ENCODE measurements at places on chromosomes 11 and 22.

DNA sequence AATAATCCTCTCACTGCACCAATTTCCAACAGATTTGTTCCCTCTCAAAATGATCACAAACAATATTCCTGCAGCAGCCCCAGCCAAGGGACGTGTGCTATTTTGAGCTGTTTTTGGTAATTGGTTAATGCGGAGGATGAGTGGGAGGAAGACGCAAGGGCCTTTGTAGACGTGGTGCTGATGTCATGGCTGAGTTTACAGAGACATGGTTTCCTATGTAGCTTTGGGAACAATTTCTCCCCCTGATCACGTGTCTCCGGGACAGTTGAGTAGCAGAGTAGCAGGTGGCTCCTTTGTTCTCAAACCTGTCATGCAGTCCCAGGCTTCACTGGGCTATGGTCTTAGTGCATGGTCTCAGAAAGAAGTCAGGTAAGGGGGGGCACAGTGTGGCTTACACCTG, 183.2 kb upstream of the NECTIN1 start:
- no peak for DNase-seq

GRCh38 chr11:130300567-130300966, 14.2 kb downstream of the ZBTB44 start:
- no peak for DNase-seq

- DNase-seq = peak; percentile 26
These were observed 469 bp upstream of the OSBP2 start for GRCh38 chr22:30694171-30694639.

GRCh38 chr11:60942970-60943565, 8.9 kb downstream of the SLC15A3 start:
- no peak for DNase-seq

DNA sequence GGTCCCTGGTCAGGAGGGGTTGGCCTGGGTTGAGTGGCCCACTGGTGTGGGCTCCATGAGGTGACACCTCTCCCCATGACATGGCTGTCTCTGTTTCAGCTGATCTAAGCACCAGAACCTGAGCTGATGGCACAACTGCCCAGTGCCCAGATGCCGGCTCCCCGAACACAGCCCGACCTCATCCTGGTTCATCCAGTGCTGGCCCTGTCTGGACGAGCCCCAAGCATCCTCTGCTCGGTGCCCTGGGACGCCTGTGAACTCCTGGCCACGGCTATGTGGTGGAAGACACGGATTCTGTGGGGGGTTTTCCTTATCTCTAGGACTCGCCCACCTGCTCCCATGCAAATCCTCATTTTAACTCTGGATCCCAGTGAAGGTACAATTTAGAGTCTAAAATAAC, 389.2 kb downstream of the SHANK2 start:
- DNase-seq = no peak

- DNase-seq = no peak
These were observed 46.5 kb upstream of the ADA2 start for GRCh38 chr22:17265649-17266248.

GRCh38 chr11:70359451-70360205, 38.7 kb upstream of the CTTN start:
- DNase-seq = no peak

DNA sequence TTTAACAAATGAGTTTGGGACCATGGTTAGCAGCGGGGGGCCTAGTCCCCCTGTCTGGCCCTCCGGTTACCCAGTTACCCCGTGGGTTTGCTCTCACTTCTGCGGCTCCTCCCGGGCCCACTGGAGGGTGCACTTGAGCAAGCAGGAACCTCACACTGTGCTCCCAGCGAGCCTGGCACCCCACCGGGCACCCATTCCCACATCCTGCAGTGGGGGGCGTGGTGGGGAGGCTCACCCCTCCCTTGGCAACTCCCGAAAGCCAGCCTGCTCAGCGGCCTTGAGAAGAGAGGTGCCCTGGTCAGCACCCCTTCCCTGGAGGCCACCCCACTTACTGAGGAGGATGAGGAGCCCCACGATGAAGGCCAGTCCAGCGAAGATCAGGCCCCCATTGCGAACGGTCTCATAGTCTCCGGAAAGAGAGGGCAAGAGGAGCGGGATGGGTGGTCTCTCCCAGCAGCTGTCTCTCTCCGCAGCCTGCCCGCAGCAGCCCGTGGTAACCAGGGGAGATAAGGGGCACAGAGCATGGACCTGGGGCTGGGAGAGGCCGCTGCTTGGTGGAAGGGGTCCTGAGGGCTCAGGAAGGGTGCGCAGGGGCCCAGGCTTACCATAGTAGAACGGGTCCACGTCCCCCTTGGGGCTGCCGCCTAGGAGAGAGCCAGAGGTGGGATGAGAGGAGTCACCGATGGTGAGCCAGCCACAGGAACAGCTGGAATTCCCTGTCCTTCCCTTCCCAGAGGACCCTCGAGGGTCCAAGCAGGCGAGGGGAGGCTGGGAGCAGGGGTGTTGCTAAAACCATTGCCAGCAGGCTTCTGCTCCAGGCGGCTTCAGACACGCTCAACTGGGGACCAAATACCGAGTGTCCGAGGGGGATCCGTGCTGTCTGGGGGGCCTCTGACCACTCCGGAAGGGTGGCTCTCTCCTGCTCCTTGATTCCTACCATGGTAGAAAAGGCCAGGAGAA, 2.2 kb downstream of the FXYD2 start:
- DNase-seq = no peak

- no peak for DNase-seq
These were observed 5.0 kb upstream of the PTPMT1 start for GRCh38 chr11:47560426-47560825.

- no peak for DNase-seq
These were observed 12.8 kb downstream of the PITPNB start for GRCh38 chr22:27906241-27906640.

- no peak for DNase-seq
These were observed 56.1 kb upstream of the UBASH3B start for GRCh38 chr11:122599434-122599833.

DNA sequence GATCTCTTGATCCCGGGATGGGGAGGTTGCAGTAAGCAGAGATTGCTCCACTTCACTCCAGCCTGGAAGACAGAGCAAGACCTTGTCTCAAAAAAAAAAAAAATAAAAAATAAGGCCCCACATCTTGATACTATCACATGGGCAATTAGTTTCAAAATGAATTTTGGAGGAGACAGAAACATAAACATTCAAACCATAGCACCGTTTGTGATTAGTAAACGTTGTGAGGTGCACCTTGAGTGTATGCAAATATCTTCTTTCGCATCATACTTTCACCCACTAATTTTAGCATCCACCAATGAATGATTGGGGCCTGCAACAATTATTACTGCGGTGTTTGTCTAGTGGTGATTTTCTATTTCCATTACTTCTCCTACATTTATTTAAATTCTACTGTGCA, 11.0 kb upstream of the SPDYC start:
- DNase-seq = no peak

GRCh38 chr22:46761539-46762237, 762 bp upstream of the TBC1D22A start:
- no peak for DNase-seq

DNA sequence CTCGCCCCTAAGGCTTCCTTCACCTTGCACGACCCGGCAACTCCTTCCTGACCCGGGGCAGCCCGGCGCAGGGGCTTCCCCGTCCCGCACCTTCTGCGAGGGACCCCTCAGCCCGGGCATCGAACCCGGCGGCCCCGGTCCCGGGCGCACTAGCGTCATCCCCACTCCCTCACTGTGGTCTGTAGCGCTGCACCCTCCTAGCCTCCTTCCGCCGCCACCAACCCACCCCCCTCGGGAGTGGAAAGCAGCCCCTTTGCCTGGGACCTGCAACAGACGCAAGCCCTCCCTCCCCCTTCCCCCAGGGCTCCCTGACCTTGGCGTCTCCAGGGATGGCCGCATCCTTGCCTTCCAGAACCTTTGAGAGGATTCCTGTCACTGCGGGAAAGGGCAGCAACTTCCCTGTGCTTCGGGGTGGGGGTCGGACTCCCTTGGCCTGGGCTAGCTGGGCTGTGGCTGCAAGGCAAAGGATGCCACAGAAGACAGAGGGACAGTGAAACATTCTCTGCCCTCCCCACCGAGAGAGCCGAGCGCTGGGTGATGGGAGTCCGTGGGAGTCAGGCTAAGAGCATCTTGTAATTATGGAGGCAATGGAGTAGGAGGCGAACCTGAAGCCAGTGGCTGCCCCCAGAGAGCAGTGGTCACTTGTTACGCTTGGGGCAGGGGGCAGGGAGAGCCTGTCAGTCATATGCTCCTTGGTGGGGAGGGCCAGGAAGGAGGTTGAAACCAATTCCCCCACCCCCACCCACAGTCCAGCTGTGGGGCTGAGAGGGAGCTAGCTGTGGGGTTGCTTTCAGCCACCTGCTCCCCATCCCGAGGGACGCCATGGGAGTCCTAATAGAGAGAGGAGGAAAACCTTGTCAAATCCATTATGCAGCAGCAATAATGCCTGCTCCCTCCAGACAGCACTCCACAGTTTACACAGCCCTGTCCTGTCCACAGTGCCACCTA, 920 bp downstream of the TMEM132A start:
- no peak for DNase-seq

DNA sequence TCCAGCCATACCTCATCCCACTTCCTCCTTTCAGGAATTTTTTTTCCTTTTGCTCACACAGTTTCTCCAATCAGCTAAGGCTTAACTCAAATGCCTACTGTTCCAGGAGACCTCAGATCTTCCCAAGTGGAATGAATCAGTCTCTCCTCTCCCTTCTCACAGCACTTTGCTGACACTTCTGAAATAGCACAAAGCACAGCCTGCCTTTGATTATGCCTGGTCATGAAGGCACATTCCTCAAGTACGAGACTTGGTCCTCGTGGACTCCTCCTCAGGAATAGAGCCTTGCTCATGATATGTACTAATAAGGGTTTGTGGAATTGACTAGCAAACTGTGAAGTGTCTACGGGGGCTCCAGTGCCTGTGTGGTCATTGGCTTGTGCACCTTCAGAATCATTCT, 176.7 kb upstream of the TENM4 start:
- no peak for DNase-seq

DNA sequence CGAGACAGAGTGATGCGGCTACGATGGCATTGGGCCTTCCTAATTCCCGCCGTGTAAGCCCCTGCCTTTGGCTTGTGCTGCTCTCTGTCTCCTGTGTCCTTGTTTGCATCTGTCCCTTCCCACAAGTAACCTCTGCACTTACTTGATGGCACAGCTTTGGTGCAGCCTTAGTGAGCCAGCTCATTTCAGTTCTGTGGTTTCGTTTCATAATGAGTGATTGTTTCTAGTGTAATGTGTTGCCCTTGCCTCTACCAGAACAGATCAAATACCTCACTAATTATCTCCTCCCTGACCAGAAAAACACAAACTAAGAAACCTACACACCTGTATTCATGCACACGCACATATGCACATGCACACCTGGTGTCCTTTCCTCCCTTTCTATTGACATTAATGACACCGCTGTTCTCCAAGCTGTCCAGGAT, 58.8 kb downstream of the GRK3 start:
- DNase-seq = no peak

GRCh38 chr11:46513934-46514342, 79.9 kb downstream of the AMBRA1 start:
- no peak for DNase-seq

GRCh38 chr11:70672991-70673653, 274.8 kb downstream of the CTTN start:
- DNase-seq = no peak

DNA sequence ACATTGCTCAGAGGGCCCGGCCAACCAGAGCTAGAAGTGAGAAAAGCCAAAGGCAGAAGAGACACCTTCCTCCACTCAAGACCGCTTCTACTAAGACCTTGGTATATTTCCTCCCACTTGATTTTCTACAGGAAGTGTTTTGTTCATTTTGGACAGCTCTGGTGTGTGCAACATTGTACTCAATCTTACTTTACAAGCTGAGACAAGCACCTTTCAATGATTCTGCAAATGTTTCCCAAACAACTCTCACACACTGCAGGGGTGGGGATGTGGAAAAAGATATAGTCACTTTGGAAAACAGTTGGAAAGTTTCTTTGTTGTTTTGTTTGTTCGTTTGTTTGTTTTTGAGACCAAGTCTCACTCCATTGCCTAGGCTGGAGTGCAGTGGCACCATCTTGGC, 15.7 kb downstream of the MYO18B start:
- no peak for DNase-seq

- no peak for DNase-seq
These were observed 74.9 kb upstream of the RAG2 start for GRCh38 chr11:36672815-36673450.

GRCh38 chr11:64826062-64826461, 15.7 kb upstream of the MEN1 start:
- DNase-seq = no peak

- no peak for DNase-seq
These were observed 113.0 kb downstream of the KCNQ1OT1 start for GRCh38 chr11:2586793-2587131.

GRCh38 chr22:19850763-19851109, 3.9 kb downstream of the GNB1L start:
- DNase-seq = no peak

DNA sequence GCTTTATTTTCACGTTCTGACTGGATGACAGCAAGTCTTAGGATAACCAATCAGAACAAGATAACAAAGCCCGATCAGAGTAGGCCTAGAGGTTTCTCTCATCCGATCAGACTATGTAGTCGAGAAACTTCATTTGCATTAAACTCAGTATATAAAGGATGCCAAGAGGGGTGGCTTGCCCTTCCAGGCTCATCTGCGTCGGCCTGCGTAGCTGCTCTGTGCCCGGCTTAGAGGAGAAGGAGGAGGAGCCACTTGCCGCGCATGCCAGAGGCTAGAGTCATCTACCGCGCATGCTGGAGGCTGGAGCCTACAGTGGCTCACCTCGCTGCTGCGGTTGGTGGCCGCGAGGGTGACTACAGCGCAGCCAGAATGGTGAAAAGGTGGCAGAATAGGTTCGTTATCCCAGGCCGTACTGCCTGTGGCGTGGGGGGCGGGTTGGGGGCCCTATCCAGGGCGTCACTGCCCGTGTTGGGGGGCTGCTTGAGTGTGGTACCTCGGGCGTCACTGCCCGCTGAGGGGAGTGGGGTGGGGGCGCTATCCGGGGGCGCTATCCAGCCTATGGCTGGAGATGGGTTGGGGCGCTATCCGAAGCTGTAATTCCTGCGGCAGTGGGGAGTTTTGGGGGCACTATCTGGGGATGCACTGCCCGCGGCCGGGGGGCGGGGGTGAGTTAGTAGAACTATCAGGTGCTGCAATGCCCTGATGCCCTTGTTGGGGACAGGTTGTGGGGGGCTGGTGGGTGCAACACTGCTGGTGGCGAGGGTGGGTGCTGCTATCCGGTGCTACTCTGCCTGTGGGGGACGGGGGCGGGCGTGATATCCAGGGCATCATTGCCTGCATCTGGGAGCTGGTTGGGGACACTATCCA, at the start of gene RFPL2:
Gene RFPL2 (minus strand): TSS at position 218 of the 867 bp plus-strand sequence. CDS start 2,622 bp downstream, outside the sequence.
- no peak for DNase-seq

DNA sequence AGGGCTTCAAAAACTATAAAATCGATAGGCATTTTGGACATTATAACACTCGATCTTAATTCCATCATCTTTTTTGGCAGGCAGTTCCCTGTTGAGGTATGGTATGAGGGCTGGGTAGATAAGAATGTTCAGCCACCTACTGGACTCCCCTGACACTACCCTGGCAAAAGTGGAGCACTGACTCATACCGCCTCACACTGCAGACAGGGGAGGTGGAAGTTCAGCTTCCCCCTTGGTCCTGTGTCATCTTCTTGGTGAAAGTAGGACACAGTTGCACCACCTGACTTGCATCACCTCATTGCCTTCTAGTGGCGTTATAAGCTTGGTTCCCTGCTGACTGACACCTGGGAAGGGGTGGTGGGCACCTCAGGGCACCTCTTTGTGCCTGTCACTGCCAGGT, 30.4 kb downstream of the PAAF1 start:
- no peak for DNase-seq

GRCh38 chr11:33060271-33060670, 20.9 kb downstream of the TCP11L1 start:
- DNase-seq = no peak

GRCh38 chr11:76626921-76627401, 43.6 kb downstream of the LRRC32 start:
- peak; percentile 78 for DNase-seq

All from stimulated activated CD8-positive, alpha-beta memory T cell treated with anti-CD3 and anti-CD28 coated beads, Interleukin-15, amount 100 ng/mL, for 48 hours (primary cell).